Right atrium auricular region (tissue), 2 donors: ENCODE measurements at places on chromosomes 1 and 21. TPM values are rescaled to one million over a fixed set of nuclear protein-coding genes. Genes with fewer than 3 reads are reported as not detected.

GRCh38 chr1:9410737-9411297, 118.1 kb downstream of the SPSB1 start:
- H3K4me3 ChIP-seq, result no peak overlapping the region
- H3K36me3 ChIP-seq, result no peaks in the 10 kb centered on the region
- peak overlapping the region; percentile 13 for H3K27ac ChIP-seq
- no peaks in the 10 kb centered on the region for H3K27me3 ChIP-seq

The PTAFR gene
- 4.6 TPM for total RNA-seq

The KRTAP25-1 gene
- total RNA-seq, result not detected

The SPRR3 gene
- not detected for total RNA-seq

- DNase-seq, result no peak
- no peak overlapping the region for H3K4me3 ChIP-seq
- H3K27ac ChIP-seq, result no peak overlapping the region
- H3K36me3 ChIP-seq, result no peaks in the 10 kb centered on the region
- H3K27me3 ChIP-seq, result no peaks in the 10 kb centered on the region
Measured at GRCh38 chr1:219699870-219700269, 87.0 kb upstream of the ZC3H11B start.

DNA sequence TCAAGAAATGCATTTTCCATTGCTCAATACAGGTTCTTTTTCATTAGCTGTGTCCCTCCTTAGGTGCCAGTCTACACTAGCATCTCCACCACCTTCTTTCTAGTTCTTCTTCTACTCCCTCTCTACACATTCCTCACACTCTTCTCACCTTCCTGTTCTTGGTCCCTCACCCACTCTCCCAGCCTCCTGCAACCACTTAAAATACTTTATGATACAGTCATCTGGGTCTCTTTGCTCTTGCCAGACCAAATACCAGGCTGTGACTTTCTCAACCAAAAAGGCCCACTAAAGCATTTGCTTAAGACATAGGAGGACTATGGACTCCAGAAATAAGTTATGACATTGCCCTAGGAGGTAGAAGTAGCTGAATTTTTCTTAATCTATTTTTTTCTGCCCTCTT, 35.1 kb downstream of the PIGM start:
- H3K4me1 ChIP-seq, result no peaks in the 10 kb centered on the region
- no peak for DNase-seq
- H3K27ac ChIP-seq, result no peak overlapping the region
- no peak overlapping the region for H3K4me3 ChIP-seq
- H3K27me3 ChIP-seq, result no peaks in the 10 kb centered on the region

GRCh38 chr21:46264046-46264689, 21.2 kb downstream of the MCM3AP start:
- peaks cover 81% of the 10 kb centered on the region for H3K36me3 ChIP-seq
- no peaks in the 10 kb centered on the region for H3K27me3 ChIP-seq
- no peak overlapping the region for H3K27ac ChIP-seq
- no peak for DNase-seq
- H3K4me1 ChIP-seq, result no peaks in the 10 kb centered on the region

DNA sequence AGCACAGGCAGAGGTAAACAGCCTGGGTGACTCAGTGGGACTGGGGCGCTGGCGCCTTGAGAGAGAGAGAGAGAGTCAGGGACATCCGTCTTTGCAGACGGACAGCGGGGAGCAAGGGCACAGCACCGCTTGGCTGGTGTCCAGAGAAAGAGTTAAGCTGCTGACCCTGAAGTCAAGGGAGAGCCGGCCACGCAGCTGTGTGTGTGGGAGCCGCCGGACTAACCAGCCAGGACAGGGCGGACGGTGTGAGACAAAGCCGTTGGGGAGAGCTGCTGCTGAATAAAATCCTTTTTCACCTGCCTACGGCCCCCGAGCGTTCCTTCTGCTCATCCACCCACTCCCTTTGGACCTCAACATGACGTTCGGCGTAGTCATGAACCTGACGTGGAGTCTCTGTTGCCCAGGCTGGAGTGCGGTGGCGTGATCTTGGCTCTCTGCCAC, 14.5 kb downstream of the CFAP74 start:
- no peaks in the 10 kb centered on the region for H3K27me3 ChIP-seq
- peak overlapping the region; percentile 64 for H3K27ac ChIP-seq
- no peaks in the 10 kb centered on the region for H3K36me3 ChIP-seq
- H3K4me1 ChIP-seq, result no peaks in the 10 kb centered on the region
- DNase-seq, result peak; percentile 59

- H3K36me3 ChIP-seq, result no peaks in the 10 kb centered on the region
- H3K4me3 ChIP-seq, result no peak overlapping the region
- no peak overlapping the region for H3K27ac ChIP-seq
- DNase-seq, result no peak
- H3K4me1 ChIP-seq, result no peaks in the 10 kb centered on the region
Measured at GRCh38 chr1:28926629-28927265, 12.4 kb downstream of the EPB41 start.

DNA sequence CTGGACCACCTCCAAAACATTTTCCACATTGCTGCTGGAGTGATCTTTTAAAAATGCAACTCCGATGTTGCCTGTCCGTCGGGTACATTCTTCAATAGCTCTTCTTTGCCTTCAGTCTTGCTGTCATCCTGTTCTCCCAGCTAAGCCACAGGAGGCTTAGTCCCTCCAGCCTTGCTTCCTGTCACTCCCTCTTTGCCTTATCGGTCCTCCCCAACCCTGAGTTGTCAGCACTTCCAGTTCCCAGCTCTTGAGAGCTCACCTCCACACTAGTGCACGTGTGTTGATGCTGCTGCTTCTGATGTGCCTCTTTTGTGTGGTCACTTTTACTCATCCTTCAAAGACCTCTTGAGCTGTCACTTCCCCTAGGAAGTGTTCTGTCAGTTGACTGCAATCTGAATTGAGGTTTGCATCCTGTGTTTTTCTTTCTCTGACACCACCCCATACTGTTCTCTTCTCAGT, 15.3 kb downstream of the UCK2 start:
- H3K4me1 ChIP-seq, result no peaks in the 10 kb centered on the region
- H3K36me3 ChIP-seq, result no peaks in the 10 kb centered on the region
- H3K27ac ChIP-seq, result no peak overlapping the region
- no peak overlapping the region for H3K4me3 ChIP-seq
- no peaks in the 10 kb centered on the region for H3K27me3 ChIP-seq

DNA sequence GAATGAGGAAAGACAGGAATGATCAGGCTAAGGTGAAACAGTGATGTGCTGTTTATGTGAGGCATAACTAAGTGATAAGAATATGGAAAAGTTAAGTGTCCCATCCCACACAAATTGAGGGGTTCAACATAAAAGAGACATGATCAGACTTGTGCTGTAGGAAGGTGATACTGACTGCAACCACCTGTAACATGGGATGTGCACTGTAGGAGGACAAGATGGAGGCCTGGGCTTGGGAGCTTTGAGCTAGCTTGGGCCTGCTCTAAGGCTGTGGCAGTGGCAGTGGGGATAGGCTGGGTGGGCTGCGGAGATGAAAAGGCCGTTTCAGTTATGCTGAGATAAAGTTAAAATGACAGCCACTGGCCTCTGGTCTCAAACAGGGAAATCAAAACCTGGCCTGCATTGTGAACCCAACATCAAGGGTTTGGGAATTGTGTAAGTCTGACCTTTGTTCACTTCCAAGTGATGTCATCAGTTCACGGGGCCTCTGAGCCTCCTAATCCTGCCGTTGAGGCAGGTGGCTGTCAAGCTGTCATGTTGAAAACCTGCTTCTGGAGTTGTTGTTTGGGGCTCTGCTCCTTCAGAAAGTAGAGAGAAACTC, 61.2 kb upstream of the TENT5C start:
- no peaks in the 10 kb centered on the region for H3K4me1 ChIP-seq
- H3K4me3 ChIP-seq, result no peak overlapping the region
- no peaks in the 10 kb centered on the region for H3K36me3 ChIP-seq
- DNase-seq, result no peak

DNA sequence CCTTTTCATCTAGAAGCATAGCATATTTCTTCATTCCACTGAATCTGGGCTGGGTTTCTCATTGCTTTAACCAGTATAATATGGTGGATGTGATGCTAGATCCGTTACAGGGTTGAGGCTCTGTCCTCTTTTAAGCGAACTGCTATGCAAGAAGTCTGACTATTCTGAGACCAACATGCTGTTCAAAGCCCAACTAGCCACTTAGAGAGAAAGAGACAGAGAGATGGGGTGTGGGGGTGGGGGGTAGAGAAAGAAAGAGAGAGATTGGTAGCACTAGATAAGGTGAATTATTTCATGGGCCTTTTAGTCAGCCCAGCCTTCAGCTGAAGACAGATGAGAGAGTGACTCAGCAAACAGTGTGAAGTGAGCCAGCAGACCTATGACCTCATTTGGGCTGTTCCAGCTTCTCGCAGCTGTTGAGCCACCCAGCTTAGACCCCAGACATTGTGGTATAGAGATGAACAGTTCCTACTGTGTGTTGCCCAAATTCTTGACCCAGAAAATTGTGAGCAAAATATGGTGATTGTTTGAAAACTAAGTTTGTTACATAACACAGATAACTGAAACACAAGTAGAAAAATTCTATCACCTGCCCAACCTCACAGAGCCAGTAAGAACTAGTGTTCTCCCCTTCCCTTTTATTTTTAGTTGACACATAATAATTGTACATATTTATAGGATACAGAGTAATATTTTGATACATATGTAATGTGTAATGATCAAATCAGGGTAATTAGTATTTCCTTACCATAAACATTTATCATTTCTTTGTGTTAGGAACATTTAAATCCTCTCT, 40.7 kb upstream of the PRKACB start:
- H3K27ac ChIP-seq, result peak overlapping the region; percentile 62
- no peak overlapping the region for H3K4me3 ChIP-seq
- no peaks in the 10 kb centered on the region for H3K27me3 ChIP-seq
- H3K4me1 ChIP-seq, result no peaks in the 10 kb centered on the region
- H3K36me3 ChIP-seq, result no peaks in the 10 kb centered on the region

GRCh38 chr1:201251411-201251810, 31.9 kb upstream of the PKP1 start:
- DNase-seq, result no peak
- H3K36me3 ChIP-seq, result no peaks in the 10 kb centered on the region
- no peaks in the 10 kb centered on the region for H3K4me1 ChIP-seq
- no peaks in the 10 kb centered on the region for H3K27me3 ChIP-seq
- H3K27ac ChIP-seq, result no peak overlapping the region
- H3K4me3 ChIP-seq, result no peak overlapping the region

DNA sequence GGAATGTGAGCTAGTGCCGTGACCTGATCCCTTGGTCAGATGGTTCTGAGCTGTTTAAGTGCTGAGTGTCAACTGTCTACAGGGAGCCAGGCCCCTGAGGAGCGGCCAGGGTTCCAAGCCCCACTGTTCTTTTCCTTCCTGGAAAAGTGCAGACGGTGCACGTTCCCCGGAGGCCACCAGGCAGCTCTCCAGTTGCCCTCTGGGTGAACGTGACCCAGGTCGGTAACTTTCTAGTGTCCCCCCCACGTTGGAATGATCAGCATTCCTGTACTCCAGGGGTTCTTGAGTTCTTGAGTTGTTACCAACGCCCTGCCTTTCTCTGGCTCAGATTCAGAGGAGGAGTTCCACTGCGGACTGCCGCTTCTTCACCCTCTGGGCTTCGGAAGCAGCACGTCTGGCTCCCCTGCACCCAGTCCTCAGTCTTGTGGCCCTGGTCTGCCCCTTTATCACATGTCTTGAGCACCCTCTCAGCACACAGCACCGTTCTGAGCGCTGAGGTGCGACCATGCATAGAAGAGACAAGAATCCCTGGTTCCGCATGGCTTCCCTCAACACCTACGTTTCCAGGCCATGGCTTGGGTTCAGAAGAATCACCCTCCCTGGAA, 131.5 kb downstream of the DHRS3 start:
- no peaks in the 10 kb centered on the region for H3K36me3 ChIP-seq
- H3K4me1 ChIP-seq, result no peaks in the 10 kb centered on the region
- no peaks in the 10 kb centered on the region for H3K27me3 ChIP-seq
- no peak for DNase-seq
- H3K27ac ChIP-seq, result peak overlapping the region; percentile 0

DNA sequence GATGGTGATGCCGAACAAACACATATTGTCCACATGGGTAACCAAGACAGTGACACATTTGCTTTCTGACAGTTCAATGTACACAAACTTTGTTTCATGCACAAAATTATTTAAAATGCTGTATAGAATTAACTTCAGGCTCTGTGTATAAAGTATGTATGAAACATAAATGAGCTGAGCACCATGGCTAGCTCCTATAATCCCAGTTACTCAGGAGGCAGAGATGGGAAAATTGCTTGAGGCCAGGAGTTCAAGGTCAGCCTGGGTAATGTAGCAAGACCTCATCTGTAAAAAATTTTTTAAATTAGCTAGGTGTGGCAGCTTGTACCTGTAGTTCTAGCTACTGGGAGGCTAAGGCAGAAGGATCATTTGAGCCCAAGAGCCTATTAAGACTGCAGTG, 19.2 kb upstream of the RC3H1 start:
- no peaks in the 10 kb centered on the region for H3K36me3 ChIP-seq
- H3K4me1 ChIP-seq, result no peaks in the 10 kb centered on the region
- H3K4me3 ChIP-seq, result no peak overlapping the region
- no peak for DNase-seq

- H3K36me3 ChIP-seq, result no peaks in the 10 kb centered on the region
- DNase-seq, result no peak
- no peaks in the 10 kb centered on the region for H3K27me3 ChIP-seq
Measured at GRCh38 chr1:8718850-8719361, 98.5 kb downstream of the RERE start.

The SHISAL2A gene
- total RNA-seq, result not detected

- H3K4me3 ChIP-seq, result no peak overlapping the region
- H3K36me3 ChIP-seq, result no peaks in the 10 kb centered on the region
- H3K27me3 ChIP-seq, result no peaks in the 10 kb centered on the region
- no peaks in the 10 kb centered on the region for H3K4me1 ChIP-seq
- no peak for DNase-seq
- no peak overlapping the region for H3K27ac ChIP-seq
Measured at GRCh38 chr1:15001317-15001915, 152.1 kb upstream of the TMEM51 start.

GRCh38 chr1:19974822-19975416, 4.5 kb downstream of the PLA2G2A start:
- no peak overlapping the region for H3K27ac ChIP-seq
- H3K36me3 ChIP-seq, result no peaks in the 10 kb centered on the region
- DNase-seq, result peak; percentile 78
- peaks cover 28% of the 10 kb centered on the region for H3K4me1 ChIP-seq
- H3K27me3 ChIP-seq, result no peaks in the 10 kb centered on the region

DNA sequence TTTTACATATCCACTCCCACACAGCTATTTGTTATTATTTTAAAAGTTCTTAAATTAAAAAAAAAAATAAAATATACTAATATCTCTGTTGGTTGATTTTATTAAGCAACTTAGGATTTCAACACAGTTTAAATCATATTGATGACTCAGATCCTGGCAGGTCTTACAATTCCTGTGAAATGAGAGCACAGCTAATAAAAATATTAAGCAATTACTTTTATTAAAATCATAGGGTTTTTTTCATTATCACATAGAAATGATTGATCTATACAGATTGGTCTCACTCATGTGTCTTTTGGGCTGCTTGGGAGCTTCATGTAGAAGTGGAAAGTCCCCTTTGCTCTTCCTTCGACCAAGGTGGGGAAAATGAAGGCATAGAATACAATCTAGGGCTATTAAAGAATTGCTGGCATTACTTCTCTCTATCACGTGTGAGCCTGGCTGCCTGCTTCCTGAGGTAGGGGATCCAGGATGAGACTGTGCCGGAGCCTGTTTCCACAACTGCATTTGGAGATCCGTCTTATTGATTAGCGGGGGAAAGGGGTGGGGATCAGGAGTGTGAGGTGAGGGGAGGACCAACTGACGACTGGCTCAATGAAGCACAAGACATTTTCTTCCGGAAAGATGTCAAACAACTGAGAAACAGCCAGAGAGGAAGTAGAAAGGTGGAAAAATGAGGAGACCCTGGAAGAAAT, 858.0 kb downstream of the USP25 start:
- H3K27ac ChIP-seq, result peak overlapping the region; percentile 83
- no peaks in the 10 kb centered on the region for H3K4me1 ChIP-seq
- no peaks in the 10 kb centered on the region for H3K36me3 ChIP-seq
- DNase-seq, result no peak
- H3K27me3 ChIP-seq, result no peaks in the 10 kb centered on the region
